Activated naive CD8-positive, alpha-beta T cell treated with anti-CD3 and anti-CD28 coated beads, Interleukin-2, amount 10 ng/mL, durations not matched to agents 7 days and 5 days (primary cell): ENCODE measurements at places on chromosomes 2 and 18.

DNA sequence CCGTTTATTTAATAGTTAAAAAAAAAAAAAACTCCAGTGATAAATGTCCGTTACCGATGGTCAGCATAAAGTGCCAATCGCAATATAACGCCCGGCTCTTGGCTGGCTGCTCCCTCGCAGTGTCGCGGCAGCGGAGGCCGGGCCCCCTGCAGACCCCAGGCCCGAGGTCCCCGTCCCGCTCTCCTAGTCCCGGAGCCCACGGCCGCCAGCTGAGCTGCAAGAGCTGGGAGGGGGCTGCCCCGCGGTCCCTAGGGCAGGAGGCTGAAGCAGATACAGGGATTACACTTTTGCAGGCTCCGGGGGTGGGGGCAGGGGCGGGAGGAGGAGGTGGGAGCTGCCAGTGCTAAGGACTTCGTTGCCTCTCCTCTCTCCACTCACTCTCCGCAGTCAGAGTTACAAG lies 6.9 kb downstream of the OSR1 start:
- no peak for DNase-seq

DNA sequence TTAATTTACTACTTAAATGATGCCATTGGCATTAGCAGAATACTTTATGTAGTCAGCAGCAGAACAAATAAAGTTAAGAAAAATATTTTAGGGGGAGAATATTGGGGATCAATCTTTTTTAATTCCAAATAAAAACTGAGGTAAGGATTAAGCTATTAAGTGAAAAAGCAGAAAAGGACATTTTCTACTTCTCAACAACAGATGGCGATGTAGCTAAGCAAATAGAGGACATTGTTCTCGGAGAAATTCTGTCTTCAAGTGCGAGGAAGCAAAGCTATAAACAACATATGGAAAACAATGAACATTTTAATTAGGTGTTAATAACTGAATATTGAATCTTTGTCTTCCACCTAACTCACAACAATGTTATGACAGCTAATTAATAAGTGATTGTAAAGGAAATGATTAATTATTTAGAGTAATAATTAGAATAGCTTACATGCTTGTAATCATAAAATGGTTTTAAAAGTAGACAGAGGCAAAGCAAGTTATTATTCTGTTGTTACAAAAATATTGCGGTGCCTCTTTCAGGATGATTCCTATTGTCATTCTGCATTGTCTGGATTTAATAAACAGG lies 32.9 kb upstream of the CCDC93 start:
- DNase-seq = no peak

- no peak for DNase-seq
Measured at GRCh38 chr2:189798312-189799029, 14.2 kb downstream of the PMS1 start.

DNA sequence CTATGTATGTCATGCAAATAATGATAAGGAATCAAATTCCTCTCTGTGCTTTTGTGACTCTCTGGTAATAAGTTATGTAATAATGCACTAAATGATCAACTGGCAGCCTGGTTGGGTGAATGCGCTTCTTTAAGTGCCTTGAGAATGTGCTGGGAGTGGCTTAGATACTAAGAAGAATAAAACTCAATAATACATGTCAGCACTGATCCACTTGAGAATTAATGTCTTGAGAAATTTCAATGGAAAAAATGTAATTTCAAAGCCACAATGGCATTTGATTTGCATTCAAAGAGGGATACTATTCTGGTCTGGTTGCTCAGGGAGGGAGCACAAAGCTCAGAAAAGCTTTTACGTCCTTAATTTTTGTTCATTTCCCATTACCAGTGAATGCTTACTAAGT lies 137.7 kb upstream of the MMADHC start:
- DNase-seq = no peak

GRCh38 chr2:239236043-239236807 lies 164.6 kb downstream of the HDAC4 start:
- no peak for DNase-seq

DNA sequence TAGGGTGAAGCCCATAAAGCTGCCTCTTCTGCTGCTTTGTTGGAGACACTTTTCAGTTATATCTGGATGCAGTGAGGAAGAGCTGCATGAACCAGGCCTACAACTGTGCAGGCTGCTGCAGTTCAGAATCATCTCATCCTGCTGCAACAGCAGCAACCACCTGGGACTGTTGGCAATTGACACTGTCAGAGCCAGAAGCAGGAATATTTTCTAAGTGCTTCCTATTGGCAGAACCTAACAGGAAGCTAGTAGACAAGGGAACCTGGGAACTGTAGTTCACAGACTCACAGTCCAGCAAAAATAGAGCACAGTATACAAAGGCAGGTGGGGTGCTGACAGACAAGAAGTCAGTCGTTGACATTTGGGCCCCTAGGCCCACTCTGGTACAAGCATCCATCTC lies 452.9 kb upstream of the SPRED2 start:
- DNase-seq = no peak

DNA sequence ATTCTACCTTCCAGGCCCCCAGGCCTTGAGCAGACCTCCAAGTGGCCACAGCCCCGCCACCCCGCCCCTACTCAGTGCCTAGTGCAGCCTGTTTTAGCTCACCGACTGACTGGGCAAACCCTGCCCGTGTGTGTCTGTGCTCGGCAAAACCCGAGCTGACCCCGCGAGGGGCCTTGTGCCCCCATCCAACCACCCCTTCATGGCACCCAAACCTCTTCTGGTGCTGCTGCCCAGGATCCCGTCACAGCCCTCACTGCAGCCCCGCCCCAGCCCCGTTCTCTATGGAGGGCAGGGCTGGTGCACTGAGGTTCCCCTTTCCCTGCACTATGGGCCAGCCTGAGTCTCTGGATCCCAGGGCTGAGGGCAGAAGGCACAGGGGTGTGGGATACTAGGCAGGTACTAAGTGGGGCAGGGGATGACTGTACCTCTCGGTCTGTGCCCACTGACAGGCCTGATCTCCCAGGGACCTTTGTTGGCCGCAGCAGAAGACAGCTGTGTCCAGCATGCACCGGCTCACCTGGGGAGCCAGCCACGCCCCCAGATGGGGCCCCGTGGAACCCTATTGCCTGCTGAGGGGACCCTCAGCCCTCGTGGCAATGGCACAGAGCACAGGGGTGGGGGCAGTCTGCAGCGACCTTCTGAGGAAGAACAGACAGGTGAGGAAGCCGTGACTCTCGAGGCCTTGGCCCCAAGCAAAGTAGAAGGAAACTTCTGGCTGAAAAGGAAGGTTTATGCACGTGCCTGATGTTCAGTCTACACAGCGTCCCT lies 69.9 kb upstream of the OTOS start:
- DNase-seq = no peak

- no peak for DNase-seq
Measured at GRCh38 chr2:40450796-40451430, 977 bp downstream of the SLC8A1 start.

DNA sequence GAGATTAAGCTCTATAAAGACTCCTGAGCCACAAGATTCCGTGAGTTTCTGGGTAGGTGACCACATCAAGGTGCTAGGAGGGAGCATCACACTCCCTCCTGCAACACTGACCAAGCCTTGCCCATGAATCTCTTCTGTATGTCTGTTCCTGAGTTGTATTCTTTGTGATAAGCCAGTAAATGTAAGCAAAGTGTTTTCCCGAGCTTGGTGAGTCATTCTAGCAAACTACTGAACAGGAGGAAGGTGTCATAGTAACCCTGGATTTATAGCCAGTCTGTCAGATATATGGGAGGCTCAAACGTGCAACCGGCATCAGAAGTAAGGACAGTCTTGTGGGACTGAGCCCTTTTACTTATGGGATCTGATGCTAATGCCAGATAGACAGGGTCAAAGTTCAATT lies 346.1 kb upstream of the KYNU start:
- DNase-seq = no peak

GRCh38 chr2:143481733-143482132 lies 352.5 kb downstream of the ARHGAP15 start:
- no peak for DNase-seq

- DNase-seq = no peak
Measured at GRCh38 chr2:219997341-219997851, 370.0 kb downstream of the SLC4A3 start.

- DNase-seq = no peak
Measured at GRCh38 chr18:31970617-31971016, 27.7 kb upstream of the TRAPPC8 start.

GRCh38 chr2:204325468-204325867 lies 219.8 kb upstream of the PARD3B start:
- peak; percentile 35 for DNase-seq

- no peak for DNase-seq
Measured at GRCh38 chr2:239590276-239590675, 189.5 kb upstream of the HDAC4 start.

GRCh38 chr2:26615336-26615859 lies 25.8 kb downstream of the CIB4 start:
- no peak for DNase-seq

- no peak for DNase-seq
Measured at GRCh38 chr2:241649404-241649803, 11.9 kb downstream of the ATG4B start.

DNA sequence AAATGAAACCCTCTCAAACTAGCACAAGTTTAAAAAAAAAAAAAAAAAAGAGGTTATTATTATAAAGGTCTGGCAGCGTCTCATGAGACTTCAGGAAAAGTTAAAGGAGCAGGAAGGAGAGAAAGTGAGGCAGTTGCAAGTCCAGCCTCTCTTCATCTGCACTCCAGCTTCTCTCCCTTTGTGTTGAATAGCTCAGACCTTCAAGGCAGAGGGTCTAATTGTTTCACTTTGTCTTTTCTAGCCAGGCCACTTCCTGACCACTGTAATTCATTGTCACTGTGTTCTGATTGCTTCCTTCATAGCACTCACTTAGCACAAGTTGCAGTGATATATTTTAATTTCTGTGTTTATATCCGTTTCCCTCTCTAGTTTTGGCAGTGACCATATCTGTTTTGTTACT lies 99.9 kb downstream of the SPATS2L start:
- no peak for DNase-seq

DNA sequence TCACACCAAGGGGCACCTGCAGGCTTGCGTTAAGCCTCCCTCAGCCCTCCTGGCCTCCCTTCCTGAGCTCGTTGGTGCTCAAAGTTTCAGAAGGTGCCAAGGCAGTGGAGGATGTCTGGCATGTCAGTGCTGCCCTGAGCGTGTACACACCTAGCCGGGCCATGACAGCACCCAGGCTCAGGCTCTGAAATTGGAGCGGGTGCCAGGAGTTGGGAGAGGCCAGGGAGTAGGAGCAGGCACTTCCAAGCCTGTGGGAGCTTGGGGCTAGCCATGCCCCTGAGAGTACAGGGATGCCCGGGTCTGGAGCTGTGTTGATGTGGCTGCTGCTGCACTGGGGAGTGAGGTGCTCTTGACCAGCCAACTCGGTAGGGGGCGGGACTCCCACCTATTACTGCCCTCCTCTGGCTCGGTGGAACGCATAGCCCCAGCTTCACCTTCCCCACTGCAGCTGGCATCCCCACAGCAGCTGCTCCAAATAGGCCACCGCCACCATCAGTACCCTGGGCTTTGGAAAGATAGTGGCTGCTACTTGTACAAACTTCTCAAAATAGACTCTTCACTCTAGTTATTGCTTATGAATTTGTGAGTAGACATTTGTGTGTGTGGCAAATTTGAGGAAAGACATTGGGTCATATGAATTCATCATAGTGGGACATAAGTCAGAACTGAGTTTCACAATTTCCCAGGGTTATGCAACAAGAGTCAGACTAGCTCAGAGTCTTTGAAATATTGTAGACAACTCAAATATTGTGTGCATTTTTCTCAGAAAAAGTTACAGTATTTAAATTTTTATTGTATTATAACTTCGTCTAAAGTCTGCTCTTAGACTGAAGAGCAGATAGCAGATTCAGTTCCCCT lies 6.8 kb upstream of the PCARE start:
- no peak for DNase-seq

DNA sequence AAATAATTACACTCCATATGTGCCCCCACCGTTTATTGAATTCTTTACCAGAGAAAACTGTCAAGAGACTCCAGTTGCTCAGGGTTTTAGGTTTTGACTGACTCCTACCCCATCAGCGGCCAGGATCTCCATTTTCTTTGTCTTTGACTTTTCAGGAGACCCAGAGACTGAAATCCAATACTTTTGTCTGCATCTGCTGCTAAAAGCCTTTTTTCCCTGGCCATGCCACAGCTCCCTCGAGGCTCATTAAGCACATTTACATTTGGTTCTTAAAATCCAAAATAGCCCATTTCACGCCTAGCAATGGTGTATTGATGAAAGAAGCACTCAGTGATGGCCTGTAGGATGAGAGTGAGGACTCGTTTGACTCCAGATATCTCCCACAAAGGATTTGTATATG lies 332.6 kb upstream of the ACVR2A start:
- no peak for DNase-seq

DNA sequence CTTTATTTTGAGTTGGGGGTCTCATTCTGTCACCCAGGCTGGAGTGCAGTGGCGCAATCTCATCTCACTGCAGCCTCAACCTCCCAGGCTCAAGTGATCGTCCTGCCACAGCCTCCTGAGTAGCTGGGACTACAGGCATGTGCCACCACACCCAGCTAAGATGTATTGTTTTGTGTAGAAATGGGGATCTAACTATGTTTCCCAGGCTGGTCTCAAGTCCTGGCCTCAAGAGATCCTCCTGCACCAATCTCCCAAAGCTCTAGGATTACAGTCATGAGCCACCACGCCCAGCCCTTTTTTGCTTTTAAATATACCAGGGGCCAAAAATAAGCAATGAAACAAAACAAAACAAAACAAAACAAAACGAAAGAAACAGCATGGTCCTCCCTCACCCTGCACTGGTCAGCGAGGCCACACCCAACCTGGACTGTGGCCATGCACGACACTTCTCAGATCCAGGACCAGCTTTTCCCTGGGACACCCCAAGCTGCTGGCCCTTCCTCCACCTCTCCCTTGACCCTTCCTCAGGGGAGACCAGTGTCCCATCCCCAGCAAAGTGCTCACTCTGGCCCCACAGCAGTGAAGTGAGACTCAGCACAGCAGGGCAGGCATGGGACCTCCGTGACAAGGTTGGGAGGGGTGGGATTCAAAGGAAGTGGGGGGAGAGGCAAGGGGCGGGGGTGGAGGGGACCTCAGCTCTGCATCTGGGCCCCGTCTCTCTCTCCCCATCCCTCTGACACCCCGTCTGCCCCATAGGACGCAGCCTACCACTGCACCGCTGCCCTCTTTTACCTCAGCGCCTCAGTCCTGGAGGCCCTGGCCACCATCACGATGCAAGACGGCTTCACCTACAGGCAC lies 23.5 kb downstream of the MAL start:
- peak; percentile 12 for DNase-seq

DNA sequence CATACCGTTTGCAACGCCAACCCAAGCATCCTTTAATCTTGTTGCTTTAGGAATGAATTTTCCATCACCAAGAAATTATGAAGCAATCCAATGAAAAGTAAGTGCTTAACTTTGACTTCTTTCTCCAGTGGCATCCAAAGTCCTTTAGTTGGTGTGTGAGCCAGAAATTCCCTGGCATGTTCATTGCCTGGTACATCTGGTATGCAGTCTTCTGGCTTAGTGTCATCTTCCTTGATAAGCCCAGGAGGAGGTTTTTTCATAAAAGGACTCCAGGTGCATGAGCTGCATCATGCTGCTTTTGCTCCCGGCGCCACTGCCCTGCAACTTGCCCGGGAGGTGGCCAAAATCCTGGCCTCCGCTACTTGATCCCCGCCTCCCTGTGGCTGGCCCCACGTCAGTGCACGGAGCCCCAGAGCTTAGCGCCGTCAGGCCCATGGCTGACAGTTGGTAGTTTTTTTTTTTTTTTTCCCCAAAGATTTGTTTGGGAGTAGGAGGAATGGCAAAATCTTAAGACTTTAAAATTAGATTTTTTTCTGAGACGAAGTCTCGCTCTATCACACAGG lies 58.7 kb downstream of the PUM2 start:
- no peak for DNase-seq

GRCh38 chr2:236626391-236627150 lies 56.9 kb downstream of the ACKR3 start:
- DNase-seq = no peak

GRCh38 chr2:74028741-74029140 lies 44.0 kb downstream of the TET3 start:
- DNase-seq = no peak
